ENCODE measurements at places on chromosomes 5 and 9.

DNA sequence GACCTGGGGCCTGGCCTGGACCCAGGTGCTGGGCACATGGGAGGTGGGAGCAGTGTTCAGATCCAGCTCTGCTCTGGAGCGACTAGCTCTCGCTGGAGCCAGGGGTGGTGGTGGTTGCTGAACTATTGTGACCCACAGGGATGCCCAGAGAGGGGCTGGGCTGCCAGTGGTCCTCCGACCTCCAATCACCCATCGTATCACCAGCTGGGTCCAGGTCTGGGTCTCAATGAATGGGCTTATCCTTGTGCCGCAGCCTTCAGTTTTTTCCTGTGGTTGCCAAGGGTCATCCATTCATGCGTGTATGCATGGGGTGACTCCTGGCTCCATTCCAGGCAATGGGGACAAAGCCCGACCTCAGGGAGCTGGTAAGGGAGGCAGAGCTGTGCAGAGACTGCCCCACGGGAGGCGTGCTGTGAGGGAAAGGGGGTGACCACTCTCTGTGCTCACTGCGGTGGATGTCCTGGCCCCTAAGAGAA lies 68.6 kb upstream of the RNF130 start:
- no peak overlapping the region for H3K27ac ChIP-seq
- H3K4me1 ChIP-seq, result peaks cover 4% of the 10 kb centered on the region
- no peak overlapping the region for H3K4me3 ChIP-seq

DNA sequence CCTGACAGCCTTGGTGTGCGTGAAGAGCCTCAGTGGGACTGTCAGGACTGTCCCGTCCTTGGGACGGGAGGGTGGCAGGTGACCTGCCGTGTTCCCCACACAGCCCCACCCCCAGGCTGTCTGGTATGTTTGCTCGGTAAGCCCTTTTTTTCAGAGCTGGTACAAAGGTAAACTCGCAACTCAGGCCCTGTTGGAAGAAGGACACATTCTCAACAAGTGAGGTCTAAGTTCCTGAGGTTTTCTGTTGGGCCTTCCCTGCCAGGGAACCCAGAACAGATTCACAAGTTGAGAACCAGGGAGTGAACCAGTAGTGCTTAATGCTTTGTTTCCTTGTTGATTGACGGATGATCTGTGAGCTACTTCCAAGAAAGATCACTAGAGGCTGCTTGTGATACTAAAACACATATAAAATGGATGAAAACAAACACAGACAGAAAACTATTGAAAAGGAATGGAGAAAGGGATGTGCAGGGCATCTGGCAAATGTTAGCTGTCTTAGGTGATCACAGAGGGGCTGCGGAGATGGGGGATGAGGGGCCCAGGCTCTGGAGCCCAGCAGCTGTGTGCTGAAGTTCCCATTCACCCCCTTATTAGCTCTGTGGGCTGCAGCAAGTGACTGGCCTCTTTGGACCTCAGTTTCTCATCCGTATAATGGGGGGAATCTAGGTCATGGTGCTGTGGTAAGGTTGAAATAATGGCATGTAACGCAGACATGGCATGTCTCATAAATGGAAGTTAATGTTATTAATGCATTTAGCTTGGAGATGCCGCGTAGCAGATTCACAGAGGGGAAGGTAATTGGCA lies 2.7 kb downstream of the NDST1 start:
- DNase-seq, result no peak
- no peak overlapping the region for H3K27ac ChIP-seq
- H3K4me3 ChIP-seq, result no peak overlapping the region

DNA sequence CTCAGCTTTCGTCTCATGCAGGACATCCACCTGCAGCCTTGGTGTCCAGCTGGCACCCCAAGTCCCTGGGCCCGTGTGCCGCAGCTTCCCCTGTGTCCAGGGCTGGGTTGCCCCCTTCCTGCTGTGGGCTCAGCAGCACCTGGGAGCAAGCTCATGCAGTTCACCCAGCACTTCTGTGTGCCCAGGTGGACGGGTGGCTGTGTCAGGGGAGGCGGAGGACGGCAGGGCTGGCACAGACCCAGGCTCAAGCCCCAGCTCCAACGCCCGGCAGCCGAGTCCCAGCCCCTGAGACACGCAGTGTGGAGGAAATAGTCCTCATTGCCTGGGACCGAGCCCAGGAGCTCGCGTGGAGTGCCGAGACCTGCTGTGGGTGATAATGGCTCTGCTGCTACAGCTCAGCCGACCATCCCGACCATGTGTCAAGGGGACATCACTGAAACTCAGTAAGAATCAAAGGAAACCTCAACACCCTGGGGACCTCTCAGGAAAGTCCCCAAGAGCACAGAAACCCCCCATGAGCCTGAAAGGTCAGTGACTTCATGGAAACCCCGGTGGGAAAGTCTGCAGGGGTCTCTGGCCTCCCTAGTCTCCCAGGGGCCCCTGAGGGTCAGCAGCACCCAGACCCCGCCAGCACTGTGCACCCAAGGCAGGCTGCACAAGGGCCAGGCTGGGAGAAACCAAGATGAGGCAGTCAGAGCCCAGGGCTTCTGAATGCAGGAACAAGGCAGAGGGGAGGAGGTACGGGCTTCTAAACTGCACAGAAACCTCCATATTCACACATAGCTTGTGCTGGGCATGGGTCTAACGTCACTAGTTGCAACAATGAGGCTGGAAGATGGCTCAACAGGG lies 38.8 kb downstream of the LPCAT1 start:
- no peak overlapping the region for H3K27ac ChIP-seq
- peaks cover 14% of the 10 kb centered on the region for H3K4me1 ChIP-seq
- H3K4me3 ChIP-seq, result no peak overlapping the region
- DNase-seq, result no peak

DNA sequence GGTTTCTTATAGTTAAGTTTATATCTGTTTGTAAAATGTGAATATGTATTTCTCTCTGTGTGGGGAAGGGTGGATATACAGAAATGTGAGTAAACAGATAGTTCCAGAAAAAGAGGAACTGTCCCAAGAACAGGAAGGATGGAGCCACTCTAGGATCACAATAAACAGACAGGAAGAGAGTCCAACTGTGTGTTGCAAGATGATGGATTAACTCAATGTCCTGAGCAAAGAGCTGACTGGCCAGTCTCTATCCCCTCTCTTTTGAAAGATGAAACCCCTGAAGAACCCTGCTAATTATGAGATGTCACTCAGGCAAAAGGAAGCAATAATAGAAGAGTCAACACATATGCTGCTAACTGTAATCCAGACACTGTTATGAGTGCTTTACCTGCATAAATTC lies 202.7 kb downstream of the SEMA6A start:
- H3K4me1 ChIP-seq, result no peaks in the 10 kb centered on the region
- no peak overlapping the region for H3K27ac ChIP-seq
- H3K27me3 ChIP-seq, result no peaks in the 10 kb centered on the region
- no peaks in the 10 kb centered on the region for H3K36me3 ChIP-seq
- H3K4me3 ChIP-seq, result no peak overlapping the region

DNA sequence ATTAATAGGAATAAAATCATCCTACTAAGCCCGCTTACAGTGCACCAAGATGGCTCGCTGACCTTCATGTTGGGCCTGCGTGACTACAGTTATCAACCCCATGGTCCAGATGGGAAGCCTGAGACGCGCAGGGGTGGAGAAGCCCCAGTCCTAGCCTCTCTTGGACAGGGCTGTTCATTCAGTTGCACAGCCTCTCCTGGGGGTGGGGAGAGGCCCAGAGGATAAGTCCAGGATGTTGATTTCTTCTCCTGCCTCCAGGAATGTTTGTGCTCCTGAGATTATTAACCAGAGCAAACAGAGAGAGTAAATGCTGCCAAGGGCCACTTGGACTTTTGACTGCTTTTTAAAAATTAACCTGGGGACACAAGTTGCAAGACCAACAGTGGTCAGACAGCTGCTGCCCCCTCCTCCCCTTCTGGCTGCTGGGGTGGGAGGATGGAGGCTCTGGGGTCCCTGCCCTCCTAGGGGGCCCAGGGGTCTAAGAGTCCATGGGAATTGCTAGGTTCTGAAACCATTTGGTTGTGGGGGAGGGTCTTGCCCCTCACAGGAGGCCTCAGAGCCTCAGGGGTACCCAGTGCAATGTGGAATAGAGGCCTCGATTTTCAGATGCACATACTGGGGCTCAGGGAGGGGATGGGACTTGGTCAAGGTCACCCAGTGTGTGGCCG lies 2.8 kb upstream of the AMBP start:
- no peak overlapping the region for H3K4me3 ChIP-seq
- DNase-seq, result no peak
- no peaks in the 10 kb centered on the region for H3K36me3 ChIP-seq
- no peaks in the 10 kb centered on the region for H3K27me3 ChIP-seq
- H3K27ac ChIP-seq, result no peak overlapping the region

DNA sequence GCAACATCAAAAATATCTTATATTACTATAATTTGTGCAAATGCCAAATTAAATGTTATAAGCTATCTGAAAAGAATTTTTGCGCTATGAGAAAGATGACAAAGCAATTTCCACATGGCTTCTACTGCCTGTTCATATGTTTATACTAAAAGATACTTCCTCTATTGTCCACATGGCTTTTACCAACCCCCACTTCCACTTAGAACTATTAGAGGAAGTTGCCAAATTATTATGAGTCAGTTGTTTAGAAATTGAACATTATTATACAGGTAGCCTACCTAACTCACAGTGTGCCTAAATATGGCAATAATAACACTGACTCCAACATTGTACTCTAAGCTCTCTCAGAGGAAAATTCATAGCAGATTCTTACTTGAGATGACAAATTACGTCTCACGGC lies 37.6 kb upstream of the SLC27A6 start:
- peak; percentile 3 for DNase-seq
- no peak overlapping the region for H3K27ac ChIP-seq
- H3K4me3 ChIP-seq, result no peak overlapping the region

- no peaks in the 10 kb centered on the region for H3K36me3 ChIP-seq
- no peaks in the 10 kb centered on the region for H3K27me3 ChIP-seq
- no peak overlapping the region for H3K4me3 ChIP-seq
- no peak overlapping the region for H3K27ac ChIP-seq
- peaks cover 9% of the 10 kb centered on the region for H3K4me1 ChIP-seq
- no peak for DNase-seq
Measured at GRCh38 chr5:179913461-179913860, 5.8 kb upstream of the TBC1D9B start.

- no peaks in the 10 kb centered on the region for H3K27me3 ChIP-seq
- no peak overlapping the region for H3K27ac ChIP-seq
- H3K4me1 ChIP-seq, result no peaks in the 10 kb centered on the region
- no peaks in the 10 kb centered on the region for H3K36me3 ChIP-seq
- no peak overlapping the region for H3K4me3 ChIP-seq
Measured at GRCh38 chr5:6140219-6140618, 238.1 kb downstream of the MED10 start.

DNA sequence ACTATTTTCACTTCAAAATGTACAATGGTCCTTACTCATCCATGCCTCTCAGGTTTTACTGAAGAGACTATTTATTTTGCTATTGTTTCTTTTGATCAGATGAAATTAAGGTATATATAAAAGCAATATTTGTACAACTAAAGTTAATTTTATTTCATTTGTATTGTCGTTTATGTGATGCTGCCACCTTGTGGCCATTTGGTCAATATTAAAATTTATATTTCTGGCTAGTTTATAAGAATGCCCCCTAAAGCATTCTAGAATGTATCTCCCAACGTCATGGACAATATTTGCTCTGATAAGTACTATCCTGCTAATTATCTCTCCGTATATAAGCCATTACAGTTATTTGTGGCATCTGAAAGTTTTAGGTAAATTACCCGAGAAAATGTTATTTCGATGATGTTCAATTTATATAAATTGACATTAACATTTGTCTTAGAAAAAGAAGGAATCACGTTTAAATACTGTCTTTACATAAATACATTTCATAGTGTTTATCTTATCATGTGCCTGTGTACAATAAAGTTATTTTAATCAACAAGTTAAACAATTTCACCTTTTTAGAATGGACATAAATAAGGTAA lies 680.0 kb downstream of the TAF11L14 start:
- peak; percentile 15 for DNase-seq
- H3K27me3 ChIP-seq, result no peaks in the 10 kb centered on the region
- H3K36me3 ChIP-seq, result no peaks in the 10 kb centered on the region
- H3K4me1 ChIP-seq, result no peaks in the 10 kb centered on the region
- H3K4me3 ChIP-seq, result no peak overlapping the region

DNA sequence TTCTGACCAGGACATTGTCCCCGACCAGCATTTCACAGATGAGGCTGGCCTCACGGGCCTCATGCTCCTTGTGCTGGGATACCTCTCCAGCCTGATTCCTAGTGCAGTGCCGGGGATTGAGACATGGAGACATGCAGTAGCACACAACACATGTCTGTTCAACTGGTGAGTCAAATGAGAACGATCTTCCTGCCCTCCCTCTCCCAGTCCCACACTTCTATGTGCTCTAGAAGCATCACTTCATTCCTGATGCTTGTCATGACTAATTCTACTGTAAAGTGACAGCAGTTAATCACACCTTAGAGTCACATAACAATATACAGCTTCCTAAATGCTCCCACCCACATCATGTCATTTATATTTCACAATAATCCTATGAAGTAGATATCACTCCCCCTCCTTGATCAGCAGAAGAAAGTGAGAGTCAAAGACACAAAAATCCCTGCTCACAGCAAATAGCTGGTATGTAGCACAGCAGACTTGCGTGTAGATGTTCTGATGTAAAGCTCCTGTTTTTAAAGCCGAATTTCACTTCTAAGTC lies 101.8 kb downstream of the CCDC192 start:
- no peaks in the 10 kb centered on the region for H3K4me1 ChIP-seq
- no peak for DNase-seq

- no peaks in the 10 kb centered on the region for H3K36me3 ChIP-seq
- no peak for DNase-seq
- no peak overlapping the region for H3K4me3 ChIP-seq
- H3K27me3 ChIP-seq, result no peaks in the 10 kb centered on the region
Measured at GRCh38 chr5:102668220-102668932, 86.7 kb upstream of the PAM start.

GRCh38 chr5:981456-981855 lies 27.1 kb upstream of the NKD2 start:
- H3K27me3 ChIP-seq, result no peaks in the 10 kb centered on the region
- no peaks in the 10 kb centered on the region for H3K4me1 ChIP-seq
- H3K4me3 ChIP-seq, result no peak overlapping the region
- no peaks in the 10 kb centered on the region for H3K36me3 ChIP-seq

GRCh38 chr9:105023788-105024187 lies 95.8 kb upstream of the ABCA1 start:
- no peak overlapping the region for H3K4me3 ChIP-seq
- no peaks in the 10 kb centered on the region for H3K27me3 ChIP-seq
- DNase-seq, result no peak
- no peaks in the 10 kb centered on the region for H3K4me1 ChIP-seq
- no peaks in the 10 kb centered on the region for H3K36me3 ChIP-seq
- no peak overlapping the region for H3K27ac ChIP-seq

- no peak overlapping the region for H3K4me3 ChIP-seq
- H3K4me1 ChIP-seq, result peaks cover 8% of the 10 kb centered on the region
- peaks cover 18% of the 10 kb centered on the region for H3K27me3 ChIP-seq
- H3K27ac ChIP-seq, result no peak overlapping the region
- H3K36me3 ChIP-seq, result no peaks in the 10 kb centered on the region
Measured at GRCh38 chr5:150082374-150082773, 4.0 kb downstream of the CSF1R start.

- H3K4me3 ChIP-seq, result no peak overlapping the region
- peak; percentile 55 for DNase-seq
- H3K27ac ChIP-seq, result no peak overlapping the region
- peaks cover 30% of the 10 kb centered on the region for H3K4me1 ChIP-seq
Measured at GRCh38 chr5:181181650-181182565, 23.1 kb downstream of the TRIM7 start.

- no peak overlapping the region for H3K4me3 ChIP-seq
- DNase-seq, result no peak
- no peak overlapping the region for H3K27ac ChIP-seq
Measured at GRCh38 chr5:52632281-52632680, 155.4 kb upstream of the ITGA1 start.

Data from CD4-positive, alpha-beta T cell (primary cell).